ENCODE measurements at places on chromosomes 5 and 9.

DNA sequence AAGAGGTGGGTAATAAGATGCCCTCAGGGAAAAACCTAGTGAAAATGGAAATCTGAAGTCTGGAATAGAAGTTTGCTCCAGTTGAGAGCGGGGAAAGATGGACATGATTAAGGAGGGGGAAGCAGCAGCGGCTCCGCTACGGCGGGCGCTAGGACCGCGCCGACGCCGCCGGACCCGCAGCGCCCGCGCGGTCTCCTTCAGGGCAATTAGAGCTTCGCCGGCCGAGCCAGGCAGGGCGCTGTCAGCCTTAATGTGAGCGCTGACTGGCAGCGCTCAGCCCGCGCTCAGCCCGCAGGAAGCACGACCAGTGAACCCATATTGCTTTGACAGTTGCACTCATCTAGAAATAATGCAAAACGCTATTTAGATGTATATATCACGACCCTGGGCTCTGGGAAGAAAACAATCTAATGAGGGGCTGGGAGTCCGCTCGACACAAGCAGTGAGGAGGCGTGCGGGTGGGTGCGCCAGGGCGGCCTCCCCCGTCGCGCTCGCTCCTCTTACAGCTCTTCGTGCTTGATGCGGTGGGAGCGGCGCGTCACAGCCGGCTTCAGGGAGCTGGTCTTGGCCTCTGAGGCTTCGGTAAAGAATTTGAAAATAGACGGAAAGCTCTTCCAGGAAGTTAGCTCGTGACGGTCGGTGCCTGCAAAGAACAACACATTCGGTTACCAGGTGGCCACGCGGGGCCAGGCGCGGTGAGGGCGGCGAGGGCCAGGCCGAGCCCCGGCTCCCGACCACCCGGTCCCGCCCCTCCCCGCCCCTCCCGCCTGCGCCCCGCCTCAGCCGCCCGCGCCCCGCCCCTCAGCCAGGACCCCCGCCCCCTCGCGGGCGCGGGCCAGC, 37.7 kb downstream of the NR2F1 start:
- DNase-seq: peak; percentile 58

GRCh38 chr5:151296478-151296830, 7.1 kb downstream of the SLC36A3 start:
- DNase-seq: no peak

- DNase-seq: no peak
Observed at GRCh38 chr9:12878351-12878978, 103.6 kb downstream of the LURAP1L start.

DNA sequence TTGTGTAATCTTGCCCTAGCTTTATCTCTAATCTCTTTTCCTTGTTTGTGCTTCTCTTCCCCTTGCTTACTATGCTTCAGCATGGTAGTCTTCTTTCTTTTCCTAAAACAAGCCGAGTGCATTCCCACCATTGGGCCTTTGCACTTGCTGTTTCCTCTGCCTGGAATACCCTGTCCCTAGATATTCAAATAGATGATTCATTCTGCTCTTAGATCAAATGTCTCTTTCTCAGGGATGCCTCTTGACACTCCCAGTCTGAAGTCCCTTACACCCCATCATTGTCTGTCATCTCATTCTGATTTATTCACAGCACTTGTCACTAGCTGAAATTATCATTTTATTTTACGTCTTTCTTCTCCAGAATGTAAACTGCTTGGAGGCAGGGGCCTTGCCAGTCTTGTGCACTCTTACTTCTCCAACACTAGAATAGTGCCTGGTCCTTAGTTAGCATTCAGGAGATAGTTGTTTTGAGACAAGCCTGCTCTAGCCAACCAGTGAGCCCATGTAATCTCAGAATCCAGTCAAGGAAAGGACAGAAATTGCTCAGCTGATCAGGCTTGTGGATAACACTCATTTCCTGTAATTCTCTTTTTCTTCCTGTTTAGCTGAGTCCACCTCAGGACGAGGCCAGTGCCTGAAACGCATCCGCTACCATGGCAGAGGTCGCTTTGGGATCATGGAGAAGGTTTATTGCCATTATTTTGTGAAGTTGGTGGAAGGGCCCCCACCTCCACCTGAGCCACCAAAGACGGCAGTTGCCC, 25.4 kb downstream of the MRPL22 start:
- no peak for DNase-seq

DNA sequence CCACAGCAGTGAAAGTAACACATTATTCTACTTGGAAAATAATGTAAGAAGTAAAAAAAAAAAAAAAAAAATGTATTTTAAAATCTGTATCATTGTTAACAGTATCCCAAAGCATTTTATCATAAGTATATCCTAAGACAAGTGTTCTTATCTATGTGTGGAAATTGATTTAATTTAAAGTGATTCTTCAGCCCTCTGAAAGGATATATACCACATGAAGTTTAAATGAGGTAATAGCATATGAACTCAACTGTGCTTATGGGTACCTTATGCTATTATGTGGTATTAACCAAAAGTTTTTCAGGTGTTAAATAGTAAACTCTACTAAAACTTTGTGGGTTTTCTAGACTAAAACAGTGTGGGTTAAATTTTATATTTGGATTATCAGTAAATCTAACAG, 2.8 kb upstream of the SECISBP2 start:
- DNase-seq: no peak

Measured in CD4-positive, alpha-beta T cell treated with Interleukin-4 for 1 hour (primary cell).